ENCODE measurements at places on chromosomes 4 and X.

- DNase-seq: no peak
Observed at GRCh38 chr4:108991551-108992328, 228.9 kb upstream of the ETNPPL start.

DNA sequence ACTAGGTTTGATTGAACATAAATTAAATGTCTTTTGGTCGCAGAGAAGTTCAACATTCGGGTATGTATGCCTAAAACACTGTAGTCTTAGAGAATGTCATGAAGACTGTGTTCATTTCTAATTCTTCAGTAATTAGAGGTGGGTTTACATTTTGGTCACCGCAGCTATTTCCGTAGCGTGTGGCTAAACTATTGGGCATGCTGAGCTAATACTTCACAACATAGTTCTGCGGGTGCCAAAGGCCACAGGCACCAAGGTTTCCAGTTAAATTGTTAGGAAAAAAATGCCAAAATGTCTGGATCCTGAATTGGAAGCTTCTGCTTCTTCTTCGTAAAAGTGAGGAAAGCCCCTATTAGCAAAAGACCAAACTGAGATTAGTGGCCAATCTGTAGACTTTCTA lies 25.1 kb downstream of the SMIM31 start:
- no peak for DNase-seq

DNA sequence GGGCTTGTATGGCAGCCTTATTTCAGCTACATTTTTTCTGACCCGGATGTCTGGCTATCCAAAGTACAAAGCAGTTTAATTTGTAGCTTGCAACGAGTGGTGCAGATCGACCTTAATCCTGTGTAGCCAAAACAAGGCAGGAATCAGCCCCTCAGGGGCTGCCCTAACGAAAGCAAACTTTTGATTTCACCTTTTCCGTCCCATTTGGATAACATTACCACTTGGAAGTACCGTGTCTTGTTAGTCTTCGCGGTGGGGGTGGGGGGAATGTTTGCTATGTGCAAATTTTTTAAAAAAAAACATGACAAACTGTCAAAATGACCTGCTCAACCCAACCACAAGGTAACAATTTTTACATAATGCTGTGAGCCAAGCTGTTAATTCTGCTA lies 766 bp upstream of the DNAJB14 start:
- no peak for DNase-seq

DNA sequence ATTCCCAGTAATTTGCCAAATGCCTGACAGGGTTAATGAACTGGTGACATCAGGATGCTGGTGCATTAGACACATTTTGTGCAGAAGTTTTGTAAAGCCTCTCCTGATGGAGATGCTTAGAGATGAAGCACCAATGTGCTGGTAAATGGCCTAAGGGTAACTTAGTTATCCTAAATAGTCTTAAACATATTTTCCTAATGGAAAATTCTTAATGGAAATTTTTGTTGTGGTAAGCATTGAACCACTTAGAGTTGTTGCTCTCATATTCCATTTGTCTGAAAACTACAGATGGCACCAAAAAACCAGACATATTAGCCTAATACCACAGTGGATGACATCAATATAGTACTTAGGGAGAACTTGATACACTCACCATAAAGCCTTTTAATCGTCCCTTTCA lies 154.5 kb upstream of the ANK2 start:
- no peak for DNase-seq

All from Right ventricle myocardium inferior (tissue), 1 donor.